ENCODE measurements at places on chromosomes 16 and 17. TPM values are rescaled to one million over a fixed set of nuclear protein-coding genes. Genes with fewer than 3 reads are reported as not detected.
A peak's percentile ranks its signal among the peaks of the same experiment; 100 is the strongest.

GRCh38 chr17:30579610-30580315, 102.6 kb downstream of the GOSR1 start:
- DNase-seq, result no peak

Gene MYO15A
- polyA plus RNA-seq, result 0.72 TPM

- no peak for DNase-seq
These were observed 12.5 kb downstream of the RGS11 start for GRCh38 chr16:263182-263774.

DNA sequence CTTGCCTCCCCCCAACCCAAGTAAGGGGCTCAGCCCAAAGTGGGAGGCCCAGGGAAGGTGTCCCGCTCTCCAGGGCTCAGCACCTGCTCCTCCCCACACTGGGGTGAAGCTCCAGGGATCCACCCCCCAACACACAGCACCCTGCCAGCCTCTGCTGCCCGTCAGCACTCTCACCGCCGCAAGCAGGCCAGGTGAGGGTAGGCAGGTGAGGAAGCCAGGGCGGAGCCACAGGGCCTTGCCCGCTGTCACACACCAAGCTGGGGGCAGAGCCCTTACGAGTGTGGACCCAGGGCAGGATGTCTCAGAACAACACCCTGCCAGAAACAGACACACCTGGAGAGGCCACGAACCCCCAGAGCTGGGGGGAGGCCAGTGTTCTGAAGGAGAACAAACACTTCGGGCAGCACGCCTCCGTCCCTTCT, 19.5 kb downstream of the PLLP start:
- DNase-seq, result no peak

GRCh38 chr16:86297866-86298757, 212.2 kb upstream of the FOXF1 start:
- DNase-seq, result no peak

DNA sequence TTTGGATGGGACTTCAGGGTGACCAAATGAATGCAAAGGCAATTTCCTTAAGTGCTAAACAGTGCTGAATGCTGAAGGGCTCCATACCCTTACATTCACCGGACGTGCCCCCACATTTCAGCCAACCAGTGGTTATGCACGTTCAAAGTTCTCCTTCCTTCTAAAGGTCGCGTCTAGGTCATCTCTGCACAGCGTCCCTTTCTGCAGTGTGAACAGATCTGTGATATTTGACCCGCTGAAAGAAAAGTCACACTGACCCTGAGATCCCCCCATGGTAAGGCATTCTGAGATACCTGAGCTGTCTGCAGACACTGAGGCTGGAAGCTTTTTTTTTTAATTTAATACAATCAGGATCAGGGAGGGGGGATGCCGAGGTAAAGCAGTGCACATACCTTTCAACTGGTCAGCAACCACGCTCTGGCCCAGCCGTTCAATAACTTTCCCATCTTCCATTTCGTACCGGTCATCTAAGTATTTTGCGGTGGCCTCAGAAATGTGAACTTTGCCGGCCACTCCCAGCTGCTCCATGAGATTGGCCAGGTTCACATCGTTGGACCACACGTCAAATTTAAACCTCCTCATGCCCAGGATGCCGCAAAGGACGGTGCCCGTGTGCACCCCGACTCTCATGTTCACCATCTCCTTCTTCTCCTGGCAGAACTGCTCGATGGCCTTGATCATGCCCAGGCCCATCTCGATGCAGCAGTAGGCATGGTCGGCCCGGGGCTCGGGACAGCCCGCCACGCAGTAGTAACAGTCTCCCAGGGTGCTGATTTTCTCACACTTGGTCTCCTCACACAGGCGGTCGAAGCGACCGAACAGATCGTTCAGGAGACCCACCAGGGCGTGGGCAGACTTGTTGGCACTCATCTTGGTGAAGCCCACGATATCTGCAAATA, 2.6 kb downstream of the ADCY9 start:
- no peak for DNase-seq

- no peak for DNase-seq
These were observed 236.4 kb downstream of the HS3ST3A1 start for GRCh38 chr17:13365331-13365730.

DNA sequence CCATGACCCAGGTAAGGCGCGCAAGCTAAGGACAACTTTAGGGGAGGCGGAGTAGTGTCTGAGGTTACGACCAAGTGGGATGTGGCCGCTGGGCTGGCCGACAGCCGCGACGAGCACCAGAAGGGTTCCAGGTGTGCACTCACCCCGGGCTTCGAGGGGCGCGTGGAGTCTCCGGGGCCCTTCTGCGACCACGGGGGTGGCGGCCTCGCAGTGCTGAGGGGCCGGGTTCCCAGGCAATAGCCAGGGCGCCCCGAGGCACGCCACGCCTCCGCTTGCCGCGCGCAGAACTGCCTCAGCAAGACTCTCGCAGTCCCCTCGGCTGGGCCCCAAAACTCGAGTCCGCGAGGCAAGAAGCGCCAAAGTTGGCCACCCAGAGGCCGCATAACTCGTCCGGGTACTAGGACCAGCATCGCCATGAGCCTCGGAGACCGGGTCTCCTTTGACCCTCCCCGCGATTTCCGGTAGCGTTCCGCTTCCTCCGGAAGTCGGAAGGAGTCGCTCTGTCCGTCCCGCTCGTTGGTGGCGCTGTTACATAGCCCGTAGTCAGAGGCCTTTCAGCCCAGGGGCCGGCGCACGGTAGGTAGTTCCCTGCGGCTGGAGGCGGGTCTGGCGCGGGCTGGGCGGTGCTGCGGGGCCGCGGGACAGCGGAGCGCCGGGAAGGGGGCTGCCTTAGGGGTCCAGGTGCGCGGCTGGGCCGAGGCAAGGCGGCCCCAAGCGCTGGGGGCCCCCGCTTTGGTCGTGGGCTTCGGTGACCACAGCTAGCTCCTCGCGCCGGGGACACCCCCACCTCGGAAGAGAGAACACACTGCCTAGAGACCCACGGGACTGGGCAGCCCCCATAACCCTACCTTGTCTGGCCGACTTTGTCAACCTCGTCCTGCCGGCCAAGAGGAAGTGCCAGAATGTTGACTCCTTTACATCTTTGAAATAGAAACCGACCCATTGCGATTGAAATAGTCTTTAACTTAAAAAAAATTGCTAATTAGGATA, at the start of the genes ADPRM and SCO1:
TSS of gene ADPRM (plus strand) at position 503 of the 990 bp plus-strand sequence. CDS start 7,333 bp downstream, outside the sequence.
TSS of gene SCO1 (minus strand) at position 442 of the 990 bp plus-strand sequence. CDS start at position 416, 26 bp downstream.
- peak; percentile 96 for DNase-seq

- DNase-seq, result no peak
These were observed 68.2 kb downstream of the PLD6 start for GRCh38 chr17:17137731-17138585.

Gene LSM12
- polyA plus RNA-seq, result 31.8 TPM

Gene ALDH3A1
- 0.34 TPM for polyA plus RNA-seq

Gene CORO1A
- 15.3 TPM for polyA plus RNA-seq

Gene HGS
- polyA plus RNA-seq, result 43.2 TPM

Gene ABCA10
- 15.9 TPM for polyA plus RNA-seq

DNA sequence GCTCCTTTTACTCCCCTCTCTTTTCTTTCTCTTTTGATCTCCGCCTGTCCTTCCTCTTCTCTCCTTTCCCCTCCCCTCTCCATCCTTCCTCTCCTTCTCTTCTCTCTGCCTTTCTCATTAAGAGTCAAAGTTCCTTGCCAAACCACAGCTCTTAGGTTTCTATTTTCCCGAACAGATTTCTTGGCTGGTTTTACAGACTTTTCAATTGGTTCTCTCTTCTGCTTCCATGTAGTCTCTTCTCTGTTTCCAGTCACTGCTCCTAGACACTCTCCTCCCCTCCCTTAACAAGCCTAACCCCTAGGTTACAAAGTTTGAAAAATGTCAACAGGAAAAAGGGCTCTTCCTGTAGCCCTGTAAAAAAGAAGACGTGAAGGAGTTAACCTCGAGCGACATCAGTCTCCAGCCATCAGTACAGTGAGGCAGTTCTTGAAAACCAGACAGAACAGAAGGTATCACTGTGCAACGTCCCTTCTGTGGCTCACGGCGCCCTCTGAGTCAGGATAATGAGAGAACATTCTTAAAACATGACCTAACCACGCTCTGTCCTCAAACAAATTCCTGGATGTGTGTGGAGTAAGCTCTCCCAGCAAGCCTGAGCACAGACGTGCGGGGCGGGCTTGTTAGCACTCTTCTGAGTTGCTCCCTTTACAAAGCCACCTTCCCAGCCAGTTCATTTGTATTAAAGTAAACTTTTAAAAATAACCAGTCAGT, 11.6 kb upstream of the MARCHF10 start:
- peak; percentile 94 for DNase-seq

Data from muscle of back (tissue), 13 donors.